IMR-90 (cell line): ENCODE measurements at places on chromosomes 11 and 22. TPM values are rescaled to one million over a fixed set of nuclear protein-coding genes. Genes with fewer than 3 reads are reported as not detected.
A peak's percentile ranks its signal among the peaks of the same experiment; 100 is the strongest.

The CCDC116 gene
- total RNA-seq = under 0.01 TPM in 1 of 2 replicates, not detected in the other

The PATE3 gene
- total RNA-seq = not detected in 2 replicates

GRCh38 chr11:73680687-73681086 lies 34.3 kb downstream of the PLEKHB1 start:
- no peaks in the 10 kb centered on the region for H3K27me3 ChIP-seq
- H3K27ac ChIP-seq = peak overlapping the region; percentile 21; the same call in 1 of the 2 replicates
- no peak overlapping the region for H3K4me3 ChIP-seq
- no peaks in the 10 kb centered on the region for H3K4me1 ChIP-seq
- H3K36me3 ChIP-seq = peaks cover 16% of the 10 kb centered on the region

The WNT11 gene
- total RNA-seq = not detected in 2 replicates

DNA sequence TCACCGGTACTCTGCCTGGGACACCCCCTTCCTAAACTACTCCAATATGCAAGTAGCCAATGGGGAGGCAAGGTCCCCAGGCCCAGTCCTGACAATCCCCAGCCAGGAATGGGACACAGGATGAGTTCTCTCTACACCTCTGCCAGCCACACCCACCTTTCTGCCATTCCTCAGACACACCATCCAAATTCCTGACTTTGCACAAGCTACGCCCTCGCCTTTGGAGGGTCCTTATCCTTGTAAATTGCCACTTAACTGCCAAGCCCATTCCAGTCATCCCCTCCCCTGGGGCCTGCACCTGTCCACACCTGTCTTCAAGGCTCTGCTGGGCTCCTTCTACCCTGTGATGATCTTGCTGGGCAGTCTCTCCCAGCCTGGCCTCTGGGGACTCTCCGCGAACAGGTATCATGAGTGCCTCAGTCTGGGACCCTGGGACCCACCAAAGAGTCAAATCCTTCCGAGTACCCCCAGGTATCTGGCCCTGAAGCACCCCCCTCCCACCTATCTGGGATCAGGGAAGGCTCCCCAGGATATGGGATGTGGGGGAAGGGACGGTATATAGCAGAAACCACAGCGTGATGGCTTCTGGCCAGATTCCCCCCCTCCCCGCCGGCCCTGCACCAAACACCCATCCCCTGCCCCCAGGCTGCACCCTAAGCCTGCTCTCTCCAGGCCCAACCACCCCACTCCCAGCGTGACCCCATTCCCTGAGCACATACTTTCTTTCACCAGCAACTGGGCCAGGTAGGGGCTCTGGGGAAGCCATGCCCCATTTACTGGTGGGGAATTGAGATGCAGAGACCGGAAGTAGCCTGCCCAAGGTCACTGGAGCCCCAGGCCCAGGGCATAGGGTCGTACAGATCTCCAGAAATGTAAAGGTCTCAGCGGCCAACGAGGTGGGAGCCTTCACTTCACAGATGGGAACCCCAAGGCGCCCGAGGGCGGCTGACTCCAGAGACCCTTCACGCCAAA lies 806 bp downstream of the ARAP1 start:
- no peak for DNase-seq
- H3K4me3 ChIP-seq = peak overlapping the region; percentile 95
- H3K27ac ChIP-seq = peak overlapping the region; percentile 63
- H3K36me3 ChIP-seq = 0 out of 2 replicates have a peak, but pooled peaks cover 1% of the 10 kb centered on the region
- H3K4me1 ChIP-seq = peaks cover 7% of the 10 kb centered on the region
- no peaks in the 10 kb centered on the region for H3K27me3 ChIP-seq

The LMF2 gene
- total RNA-seq = 15.6 and 16.8 TPM in 2 replicates

The C11orf87 gene
- under 0.01 TPM in 2 replicates for total RNA-seq

The GRIA4 gene
- total RNA-seq = 0.36 and 0.56 TPM in 2 replicates

GRCh38 chr22:46646531-46647215 lies 26.5 kb downstream of the GRAMD4 start:
- no peak for DNase-seq
- peaks cover 15% of the 10 kb centered on the region for H3K4me1 ChIP-seq
- no peak overlapping the region for H3K27ac ChIP-seq
- H3K27me3 ChIP-seq = no peaks in the 10 kb centered on the region
- no peak overlapping the region for H3K4me3 ChIP-seq

GRCh38 chr11:14357881-14358728 lies 878 bp downstream of the RRAS2 start:
- peak overlapping the region; percentile 73 for H3K4me3 ChIP-seq
- peaks cover 3% of the 10 kb centered on the region; the same call in 1 of the 2 replicates for H3K4me1 ChIP-seq
- no peaks in the 10 kb centered on the region; the same call in 1 of the 2 replicates for H3K36me3 ChIP-seq
- peak; percentile 54 for DNase-seq
- no peaks in the 10 kb centered on the region for H3K27me3 ChIP-seq

The LMNTD2 gene
- total RNA-seq = 0.18 and 0.28 TPM in 2 replicates

The CYB5R3 gene
- total RNA-seq = 37.5 and 44.1 TPM in 2 replicates

DNA sequence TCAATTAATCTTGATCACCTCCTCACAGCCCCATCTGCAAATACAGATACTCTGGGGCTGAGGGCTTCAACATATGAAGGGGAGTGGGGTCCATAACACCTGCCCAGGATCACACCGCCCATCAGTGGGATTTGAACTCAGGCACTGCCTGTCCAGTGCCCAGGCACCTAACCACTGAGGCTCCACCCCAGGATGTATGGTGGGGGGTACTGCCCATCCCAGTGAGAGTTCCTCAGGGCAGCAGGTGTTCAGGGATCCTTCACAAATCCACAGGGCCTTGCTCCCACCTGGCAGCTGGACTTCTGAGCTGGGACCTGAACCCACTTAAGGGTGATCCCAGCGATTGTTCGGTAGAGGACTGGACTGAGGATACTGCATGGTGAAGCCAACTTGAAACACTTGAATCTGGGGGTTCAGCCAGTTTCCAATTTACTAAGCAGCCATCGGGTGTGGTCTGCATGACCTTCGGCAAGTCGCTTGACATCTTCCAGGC lies 33.3 kb downstream of the PRDM11 start:
- peaks cover 6% of the 10 kb centered on the region; the same call in 1 of the 2 replicates for H3K36me3 ChIP-seq
- no peaks in the 10 kb centered on the region for H3K27me3 ChIP-seq
- peaks cover 12% of the 10 kb centered on the region for H3K4me1 ChIP-seq
- H3K4me3 ChIP-seq = peak overlapping the region; percentile 42; the same call in 1 of the 2 replicates
- DNase-seq = no peak
- H3K27ac ChIP-seq = no peak overlapping the region

- H3K4me3 ChIP-seq = no peak overlapping the region
- no peaks in the 10 kb centered on the region for H3K27me3 ChIP-seq
- no peak for DNase-seq
- no peaks in the 10 kb centered on the region for H3K4me1 ChIP-seq
- H3K36me3 ChIP-seq = no peaks in the 10 kb centered on the region
- H3K27ac ChIP-seq = no peak overlapping the region
These were observed 11.5 kb upstream of the RAB39A start for GRCh38 chr11:107916671-107917241.

DNA sequence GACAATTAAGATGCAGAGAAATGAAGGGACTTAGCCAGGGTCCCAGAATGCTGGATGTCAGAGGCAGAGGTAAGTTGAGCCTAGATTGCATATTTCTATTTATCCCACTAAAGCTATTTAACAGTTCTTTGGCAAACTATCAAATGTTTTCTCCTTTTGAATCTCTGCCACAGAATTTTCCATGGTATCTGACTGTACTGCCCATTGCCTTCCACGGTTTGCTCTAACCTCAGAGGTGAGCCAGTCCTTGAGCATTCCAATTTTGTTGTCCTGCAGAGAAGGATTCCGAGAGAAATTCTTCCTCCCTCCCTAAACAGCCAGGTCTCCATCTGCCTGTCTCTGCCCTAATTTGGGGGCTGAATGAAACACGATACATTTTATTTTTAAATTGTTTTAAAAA lies 368.3 kb upstream of the SYN3 start:
- DNase-seq = peak; percentile 12
- no peaks in the 10 kb centered on the region for H3K36me3 ChIP-seq
- H3K27me3 ChIP-seq = no peaks in the 10 kb centered on the region
- H3K4me3 ChIP-seq = no peak overlapping the region
- no peak overlapping the region for H3K27ac ChIP-seq

- peaks cover 13% of the 10 kb centered on the region for H3K27me3 ChIP-seq
- H3K27ac ChIP-seq = no peak overlapping the region
- no peak for DNase-seq
- no peaks in the 10 kb centered on the region for H3K4me1 ChIP-seq
- no peaks in the 10 kb centered on the region for H3K36me3 ChIP-seq
These were observed 72.1 kb downstream of the ELFN2 start for GRCh38 chr22:37355174-37355573.

GRCh38 chr11:47848700-47849155 lies 578 bp upstream of the NUP160 start:
- peaks cover 5% of the 10 kb centered on the region for H3K36me3 ChIP-seq
- peak overlapping the region; percentile 79 for H3K27ac ChIP-seq
- H3K27me3 ChIP-seq = no peaks in the 10 kb centered on the region
- H3K4me3 ChIP-seq = peak overlapping the region; percentile 92
